ENCODE measurements at places on chromosomes 6 and 20.

DNA sequence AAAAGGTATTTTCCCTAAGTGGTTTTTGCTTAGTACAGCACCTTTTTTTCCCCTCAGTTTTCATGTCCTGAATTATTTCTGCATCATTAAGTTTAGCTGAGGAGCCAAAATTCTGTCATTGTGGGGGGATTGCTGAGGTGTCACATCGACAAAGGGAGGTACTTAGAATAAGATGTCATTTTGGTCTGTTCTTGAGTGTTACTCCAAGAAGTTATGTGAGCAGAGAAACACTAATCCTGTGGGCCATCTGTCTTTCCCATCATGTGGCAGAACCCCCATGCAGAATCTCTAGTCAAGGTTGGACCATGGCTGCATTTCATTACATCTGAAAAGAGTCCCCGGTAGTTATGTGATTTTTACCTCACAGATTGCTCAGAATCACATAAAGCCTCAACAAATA is 167.8 kb upstream of the CENPW start:
- no peak for DNase-seq

- peak; percentile 23 for DNase-seq
These were observed 268.8 kb downstream of the ARID1B start for GRCh38 chr6:157045831-157046454.

- no peak for DNase-seq
These were observed 7.2 kb upstream of the CTAGE9 start for GRCh38 chr6:131717836-131718542.

- DNase-seq, result no peak
These were observed 26.8 kb upstream of the TMEM217 start for GRCh38 chr6:37284781-37285180.

DNA sequence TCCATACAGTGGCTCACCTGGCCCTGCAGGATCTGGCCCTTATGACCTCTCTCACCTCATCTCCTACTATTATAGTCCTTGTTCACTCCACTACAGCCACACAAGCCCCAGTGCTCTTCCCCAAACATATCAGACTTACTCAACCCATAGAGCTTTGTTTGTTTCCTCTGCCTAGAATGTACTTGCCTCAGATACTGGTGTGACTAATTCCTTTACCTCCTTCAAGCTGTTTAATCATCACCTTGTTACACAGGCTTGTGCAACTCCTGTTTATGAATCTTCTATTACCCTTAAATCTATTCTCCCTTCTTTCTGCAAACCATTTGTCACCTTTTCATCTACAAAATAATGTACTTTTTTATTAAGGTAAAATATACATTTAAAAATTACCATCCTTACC is 3.2 kb downstream of the DEFB125 start:
- DNase-seq, result peak; percentile 35

- DNase-seq, result no peak
These were observed 133.4 kb downstream of the MYB start for GRCh38 chr6:135314543-135314942.

DNA sequence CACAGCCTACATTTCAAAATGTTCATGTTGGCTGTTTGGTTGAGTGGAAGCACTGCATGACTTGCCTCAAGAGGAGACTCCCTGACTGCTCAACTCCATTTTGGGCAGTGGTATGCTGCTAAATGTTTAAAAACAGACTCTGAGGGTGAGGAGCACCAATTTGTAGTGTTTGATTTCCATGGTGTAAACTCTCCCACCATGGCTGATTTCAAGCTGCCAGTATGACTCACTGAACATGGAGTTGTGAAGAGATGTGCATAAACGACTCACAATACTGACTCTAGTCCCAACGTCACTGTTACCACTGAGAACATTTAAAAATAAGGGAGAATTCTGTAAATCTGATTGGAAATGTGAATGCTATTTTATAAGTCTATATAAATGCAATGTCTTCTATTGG is 70.4 kb downstream of the BACH2 start:
- DNase-seq, result no peak

DNA sequence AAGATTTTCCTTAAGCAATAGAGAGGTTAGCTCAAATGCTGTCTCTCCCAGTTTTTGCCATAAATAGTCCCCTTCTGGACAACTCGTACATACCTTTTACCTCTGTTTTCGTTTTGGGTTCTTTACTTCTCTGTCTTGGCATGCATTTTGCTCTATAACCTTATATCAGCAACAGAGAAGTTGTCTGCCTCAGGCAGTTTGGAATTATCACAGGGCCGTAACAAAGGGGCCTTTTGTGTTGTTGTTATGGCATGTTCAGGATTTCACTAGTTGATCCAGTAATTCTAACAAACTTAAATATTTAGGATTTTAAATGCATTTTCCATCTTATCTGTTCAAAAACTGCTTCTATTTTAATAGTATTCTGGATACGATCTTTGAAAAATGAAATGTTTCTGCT is 259.8 kb downstream of the CD109 start:
- no peak for DNase-seq

DNA sequence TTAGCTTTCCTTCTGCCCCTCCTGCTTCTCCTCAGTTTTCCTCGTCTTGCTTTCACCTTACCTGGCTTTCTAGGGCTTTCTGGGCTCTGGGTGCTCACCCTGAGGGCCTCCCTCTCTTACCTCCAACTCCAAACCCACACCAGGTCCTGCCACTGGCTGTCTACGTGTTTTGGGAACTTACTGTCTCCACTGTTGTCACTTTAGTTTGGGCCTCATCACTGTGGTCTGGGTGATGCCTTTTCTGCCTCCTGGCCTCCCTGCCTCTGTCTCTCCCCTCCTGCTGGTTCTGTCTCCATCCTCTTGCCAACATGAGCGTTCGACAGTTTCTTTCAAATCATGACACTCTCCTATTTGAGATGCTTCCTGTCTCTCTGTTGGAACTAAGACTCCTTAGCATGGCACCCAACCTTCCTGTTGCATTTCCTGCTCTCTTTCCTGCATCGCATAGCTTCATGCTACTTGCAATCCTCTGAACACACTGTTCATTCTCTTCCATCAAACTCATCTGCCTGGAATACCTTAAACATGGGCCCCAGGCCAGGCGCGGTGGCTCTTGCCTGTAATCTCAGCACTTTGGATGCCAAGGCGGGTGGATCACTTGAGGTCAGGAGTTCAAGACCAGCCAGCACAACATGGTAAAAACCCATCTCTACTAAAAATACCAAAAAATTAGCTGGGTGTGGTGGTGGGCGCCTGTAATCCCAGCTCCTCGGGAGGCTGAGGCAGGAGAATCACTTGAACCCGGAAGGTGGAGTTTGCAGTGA is 5.5 kb downstream of the CD40 start:
- no peak for DNase-seq

- DNase-seq, result no peak
These were observed 108.7 kb downstream of the FOXA2 start for GRCh38 chr20:22475662-22476061.

DNA sequence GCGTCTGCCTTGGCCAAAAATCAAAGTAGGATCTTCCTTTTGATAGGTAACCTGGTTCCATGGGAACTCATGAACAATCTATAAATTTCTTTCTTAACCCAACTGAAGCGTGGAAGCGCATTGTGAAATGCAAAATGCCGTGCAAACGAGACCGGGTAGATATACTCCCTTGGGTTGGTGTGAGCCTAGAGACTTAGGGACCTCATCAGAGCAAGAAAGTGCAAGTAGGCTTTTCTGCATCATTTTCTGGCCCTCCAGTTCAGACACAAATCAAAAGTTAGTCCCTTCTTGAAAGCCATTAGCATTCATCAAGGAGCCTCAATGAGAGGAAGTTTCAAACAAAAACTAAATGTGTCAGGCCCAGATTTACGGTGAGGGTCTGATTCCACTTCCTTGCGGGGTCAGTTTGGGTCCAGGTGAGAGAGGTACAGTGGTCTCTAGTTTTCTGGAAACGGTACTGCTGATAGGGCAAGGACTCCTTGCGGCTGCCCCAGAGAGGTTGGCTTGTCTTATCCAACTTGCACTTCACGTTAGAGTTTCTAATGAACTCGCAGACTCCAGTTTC is 5.3 kb upstream of the ZNF184 start:
- no peak for DNase-seq

DNA sequence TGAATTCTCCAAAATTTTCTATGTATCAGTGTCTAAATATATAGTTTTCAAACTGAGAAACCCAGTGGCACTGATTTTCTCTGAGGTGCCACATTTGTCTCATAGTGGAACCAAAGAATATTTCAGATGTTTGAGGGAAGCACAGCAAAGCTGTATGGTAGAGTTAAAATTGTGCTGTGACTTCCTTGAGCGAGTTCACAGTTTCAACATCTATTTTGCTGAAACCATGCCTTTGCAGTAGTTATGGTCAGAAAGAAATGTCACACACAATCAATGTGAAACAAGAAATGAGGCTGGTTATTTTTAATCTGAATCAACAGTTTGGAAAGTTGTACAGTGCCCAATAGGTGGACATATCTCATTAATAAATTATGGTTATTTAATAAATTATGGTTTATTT is 394.0 kb upstream of the SPTLC3 start:
- no peak for DNase-seq

DNA sequence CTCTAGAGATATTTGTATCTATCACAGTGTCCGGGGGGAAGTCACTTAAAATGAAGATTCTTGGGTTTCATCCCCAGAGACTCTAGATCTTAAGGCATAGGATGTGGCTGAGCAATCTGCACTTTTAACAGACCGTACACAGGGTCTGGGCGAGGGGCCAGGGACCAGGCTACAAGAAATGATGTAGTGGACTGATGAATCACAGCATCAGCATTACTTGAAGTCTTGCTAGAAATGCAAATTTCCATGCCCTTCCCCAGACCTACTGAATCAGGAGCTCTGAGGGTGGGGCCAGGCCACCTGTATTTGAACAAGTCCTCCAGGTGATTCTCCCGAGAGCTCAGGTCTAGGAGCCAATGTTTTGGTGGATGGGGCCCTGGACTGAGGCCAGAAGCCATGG is 168.4 kb downstream of the DOK5 start:
- DNase-seq, result no peak

DNA sequence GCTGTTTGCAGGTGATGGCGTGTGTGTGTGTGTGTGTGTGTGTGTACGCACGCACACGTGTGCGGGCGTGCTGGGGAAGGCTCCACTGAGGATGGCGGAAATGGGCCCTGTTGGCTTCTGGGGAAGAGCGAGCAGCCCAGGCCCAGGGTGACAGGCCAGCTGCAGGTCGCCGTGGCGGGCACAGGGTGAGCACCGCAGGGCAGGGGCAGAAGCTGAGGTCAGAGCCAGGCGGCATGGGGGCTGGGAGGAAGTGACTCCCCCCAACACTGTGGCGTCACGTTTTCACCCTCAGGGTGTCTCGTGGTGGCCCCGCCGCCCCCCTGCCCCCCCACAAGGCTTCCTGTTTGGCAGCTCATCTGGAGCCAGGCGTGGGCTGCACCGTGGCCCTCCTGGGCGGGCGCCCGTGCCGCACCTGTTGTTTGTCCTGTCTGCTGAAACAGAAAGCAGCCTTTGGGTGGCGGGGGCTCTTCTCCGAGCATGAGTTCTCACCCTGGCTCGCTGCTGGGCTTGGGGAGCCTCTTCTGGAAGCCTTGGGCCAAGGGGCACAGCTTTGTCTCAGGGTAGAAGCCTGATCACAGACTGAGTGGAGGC is 7.1 kb downstream of the RBM38 start:
- DNase-seq, result no peak

DNA sequence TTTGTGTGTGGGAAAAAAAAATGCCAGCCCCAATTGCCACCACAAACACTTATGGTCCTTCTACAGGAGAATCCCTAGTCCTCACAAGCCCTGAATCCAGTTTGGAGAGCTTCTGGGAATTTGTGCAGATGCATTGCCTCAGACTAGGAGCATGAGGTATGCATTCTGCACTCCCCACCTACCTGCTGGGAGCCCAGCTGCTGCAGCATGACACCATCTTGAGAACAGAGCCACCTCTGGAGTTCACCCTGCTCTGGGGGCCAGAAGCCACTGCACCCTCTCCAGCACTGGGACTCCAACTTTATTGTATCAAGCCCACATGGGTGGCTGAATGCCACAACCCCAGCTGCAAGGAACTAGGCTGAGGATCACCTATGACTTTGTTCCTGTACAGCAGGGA is 568.5 kb upstream of the ID4 start:
- no peak for DNase-seq

- DNase-seq, result no peak
These were observed 671.2 kb upstream of the PTCHD4 start for GRCh38 chr6:48782225-48782624.

DNA sequence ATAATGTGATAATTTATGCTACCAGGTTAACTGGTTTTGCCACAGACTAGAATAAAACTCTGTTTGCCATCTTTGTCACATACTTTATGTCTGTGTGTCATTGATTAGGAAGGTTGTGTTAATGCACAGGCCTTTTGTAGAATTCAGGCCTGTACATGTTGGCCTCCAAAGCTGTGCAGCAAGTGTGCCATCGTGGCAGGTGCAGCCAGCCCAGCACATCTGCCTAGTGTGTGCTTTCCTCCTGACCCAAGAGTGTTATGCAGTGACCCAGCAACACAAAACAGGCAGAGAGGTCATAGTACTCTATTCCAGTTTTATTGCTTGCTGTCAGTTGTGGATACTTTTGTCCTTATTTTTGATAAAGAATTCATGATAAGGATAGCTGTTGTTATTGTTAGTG is 3.7 kb downstream of the MAP3K4 start:
- DNase-seq, result no peak

- DNase-seq, result no peak
These were observed 24.3 kb upstream of the CDYL start for GRCh38 chr6:4751823-4752464.

GRCh38 chr20:6611911-6612605 is 155.4 kb upstream of the BMP2 start:
- DNase-seq, result no peak

- peak; percentile 89 for DNase-seq
These were observed 22.7 kb upstream of the ZNF184 start for GRCh38 chr6:27495386-27496135.

- DNase-seq, result no peak
These were observed 33.5 kb upstream of the BMP6 start for GRCh38 chr6:7692453-7692784.

- no peak for DNase-seq
These were observed 77.7 kb downstream of the EFHC1 start for GRCh38 chr6:52497652-52498408.

DNA sequence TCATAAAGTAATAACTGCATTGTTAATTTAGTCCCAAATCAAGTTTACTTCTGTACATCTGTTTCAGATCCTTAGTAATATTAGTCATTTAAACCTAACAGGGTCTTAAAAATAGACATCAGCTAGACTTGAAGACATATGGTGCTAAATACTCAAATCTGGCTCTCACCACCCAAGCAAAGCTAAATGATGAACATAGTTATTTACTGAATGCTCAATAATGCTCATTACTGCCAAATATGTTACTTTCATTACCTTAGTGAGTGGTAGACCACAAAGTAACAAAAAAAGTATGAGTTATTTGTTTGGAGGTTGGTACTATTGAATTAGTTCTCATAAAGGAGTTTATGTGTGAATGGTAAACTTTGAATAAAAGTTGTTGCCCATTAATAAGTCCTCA is 502.1 kb downstream of the PKHD1 start:
- no peak for DNase-seq

GRCh38 chr6:44388887-44389286 is 1.4 kb downstream of the CDC5L start:
- DNase-seq, result no peak

DNA sequence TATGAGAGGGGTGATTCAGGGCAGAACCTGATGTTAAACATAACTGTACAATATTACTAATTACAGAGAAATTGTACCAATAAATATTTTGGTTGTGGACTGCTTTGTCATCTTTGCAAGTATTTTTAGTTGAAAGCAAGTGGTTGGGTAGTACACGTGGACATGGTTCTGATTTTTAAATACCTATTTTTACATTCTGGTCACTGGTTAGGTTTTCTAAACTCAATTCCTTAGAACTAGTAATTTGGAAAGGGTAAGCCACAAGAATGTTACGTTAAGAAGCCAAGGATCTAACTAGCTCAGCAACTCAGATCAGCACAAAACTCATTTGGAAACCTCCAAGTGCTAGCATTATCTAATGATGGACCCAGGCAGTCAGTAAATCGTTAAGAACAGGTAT is 2.7 kb downstream of the EPB41L2 start:
- no peak for DNase-seq

Measured in Caki2 (cell line).